Muscle of leg (tissue), 16 donors: ENCODE measurements at places on chromosomes 3 and 15. TPM values are rescaled to one million over a fixed set of nuclear protein-coding genes. Genes with fewer than 3 reads are reported as not detected.
A peak's percentile ranks its signal among the peaks of the same experiment; 100 is the strongest.

DNA sequence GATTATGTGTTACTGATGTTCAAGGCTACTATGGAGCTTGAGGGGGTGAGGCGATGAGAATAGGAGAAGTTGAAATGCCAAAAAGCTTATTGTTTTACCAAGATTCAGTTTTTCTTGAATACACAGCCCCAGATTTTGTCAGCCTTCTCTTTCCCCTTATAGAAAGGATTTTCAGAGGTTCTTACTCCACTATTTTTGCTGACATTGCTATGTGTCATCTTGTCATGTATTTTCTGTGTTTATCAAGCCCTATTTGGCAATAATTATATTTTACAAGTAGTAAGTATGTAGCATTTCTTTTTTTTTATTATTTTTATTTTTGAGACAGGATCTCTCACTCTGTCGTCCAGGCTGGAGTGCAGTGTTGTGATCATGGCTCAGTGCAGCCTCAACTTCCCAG lies 133.1 kb downstream of the ATG7 start:
- no peak for DNase-seq
- no peaks in the 10 kb centered on the region for H3K4me1 ChIP-seq

Gene C3orf22
- total RNA-seq: 0.04 TPM

- H3K27ac ChIP-seq: no peak overlapping the region
- H3K4me1 ChIP-seq: no peaks in the 10 kb centered on the region
- H3K4me3 ChIP-seq: no peak overlapping the region
Observed at GRCh38 chr3:117281371-117281770, 571.8 kb downstream of the TUSC7 start.

- no peaks in the 10 kb centered on the region for H3K4me1 ChIP-seq
- H3K36me3 ChIP-seq: no peaks in the 10 kb centered on the region
- no peak overlapping the region for H3K27ac ChIP-seq
- DNase-seq: no peak
- H3K27me3 ChIP-seq: no peaks in the 10 kb centered on the region
- H3K4me3 ChIP-seq: no peak overlapping the region
Observed at GRCh38 chr3:182618981-182619591, 174.2 kb upstream of the ATP11B start.

DNA sequence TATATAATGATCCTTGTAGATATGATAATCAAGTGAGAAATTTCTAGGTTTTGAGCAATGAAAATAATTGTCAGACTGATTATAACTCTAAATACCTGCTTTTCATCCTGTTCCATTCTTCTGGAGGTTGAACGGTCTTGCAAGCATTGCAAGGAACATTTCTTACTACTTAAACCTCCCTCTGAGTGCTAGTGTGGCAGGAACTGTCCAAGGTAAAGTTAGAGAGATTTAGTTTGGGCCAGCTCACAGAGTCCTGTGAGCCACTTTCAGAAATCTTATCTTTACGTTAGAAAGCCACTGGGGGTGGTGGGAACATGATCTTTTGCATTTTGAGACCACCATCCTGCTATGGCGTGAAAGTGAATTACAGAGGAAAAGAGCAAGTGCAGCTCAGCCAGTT lies 121.1 kb upstream of the NPHP3 start:
- no peak overlapping the region for H3K4me3 ChIP-seq
- H3K27ac ChIP-seq: no peak overlapping the region
- H3K27me3 ChIP-seq: no peaks in the 10 kb centered on the region
- no peaks in the 10 kb centered on the region for H3K36me3 ChIP-seq
- H3K4me1 ChIP-seq: peaks cover 5% of the 10 kb centered on the region

Gene PLEKHO2
- 11.6 TPM for total RNA-seq

DNA sequence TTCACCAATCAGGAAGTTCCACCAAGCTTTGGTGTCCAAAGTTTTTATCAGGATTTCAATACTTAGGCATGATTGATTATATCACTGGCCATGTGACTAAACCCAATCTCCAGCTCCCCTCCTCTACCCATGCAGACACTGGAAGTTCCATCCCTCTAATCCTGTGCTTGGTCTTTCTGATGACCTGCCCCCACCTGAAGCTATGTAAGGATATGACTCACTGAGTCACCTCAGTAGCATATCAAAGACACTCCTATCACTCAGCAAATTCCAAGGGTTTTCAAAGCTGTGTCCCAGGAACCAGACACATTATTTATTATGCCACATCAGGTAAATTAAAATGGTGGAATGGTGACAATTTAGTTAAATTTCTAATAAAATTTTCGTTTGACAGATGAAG lies 158.9 kb downstream of the TAFA4 start:
- H3K36me3 ChIP-seq: no peaks in the 10 kb centered on the region
- H3K27ac ChIP-seq: no peak overlapping the region
- H3K4me1 ChIP-seq: no peaks in the 10 kb centered on the region
- DNase-seq: no peak

GRCh38 chr3:172102123-172102882 lies 62.9 kb downstream of the FNDC3B start:
- H3K36me3 ChIP-seq: peaks cover 3% of the 10 kb centered on the region
- H3K4me3 ChIP-seq: no peak overlapping the region
- peaks cover 18% of the 10 kb centered on the region for H3K4me1 ChIP-seq
- H3K27ac ChIP-seq: peak overlapping the region; percentile 59

Gene SLC41A3
- 31.2 TPM for total RNA-seq

DNA sequence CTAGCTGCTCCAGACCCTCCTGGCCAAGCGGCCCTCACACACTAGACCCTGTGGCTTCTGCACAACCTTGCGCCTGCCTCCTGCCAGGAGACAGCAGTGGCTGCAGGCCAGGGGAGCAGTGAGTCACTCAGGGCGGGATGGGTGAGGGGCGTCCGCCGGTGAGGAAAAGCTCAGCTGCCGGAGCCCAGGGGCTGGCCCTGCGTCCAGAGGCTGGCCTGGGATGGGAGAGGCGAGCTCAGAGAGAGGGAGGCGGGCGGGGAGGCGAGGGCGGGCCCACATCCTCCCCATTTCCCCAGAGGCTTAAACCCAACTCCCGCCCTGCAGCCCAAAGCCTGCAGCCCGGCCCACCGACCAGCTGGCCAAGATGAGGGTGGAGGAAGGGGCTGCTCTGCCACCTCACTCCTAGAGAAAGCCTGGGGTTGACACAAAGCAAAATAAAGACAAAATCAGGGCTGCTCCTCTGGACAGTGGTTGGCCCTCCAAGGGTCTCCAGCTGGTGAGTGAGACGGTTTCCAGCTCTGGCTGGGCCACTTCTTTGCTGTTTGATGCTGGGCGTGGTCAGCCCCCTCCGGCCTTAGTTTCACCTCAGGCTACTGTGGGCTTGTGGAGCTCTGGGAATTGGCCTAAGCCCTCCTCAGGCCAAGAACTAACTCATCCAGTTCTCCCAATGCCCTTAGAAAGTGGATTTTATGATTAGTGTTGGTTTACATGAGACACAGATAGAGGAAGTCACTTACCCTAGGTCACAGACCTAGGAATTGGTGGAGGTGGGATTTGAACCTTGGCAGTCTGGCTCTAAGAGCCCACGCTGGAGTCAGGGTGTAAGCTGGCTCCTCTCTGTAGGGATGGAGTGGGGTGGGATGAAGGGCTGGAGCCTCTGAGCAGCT lies 50.6 kb downstream of the IQSEC1 start:
- no peaks in the 10 kb centered on the region for H3K36me3 ChIP-seq
- H3K4me3 ChIP-seq: peak overlapping the region; percentile 49
- H3K27me3 ChIP-seq: no peaks in the 10 kb centered on the region
- DNase-seq: peak; percentile 95
- H3K4me1 ChIP-seq: peaks cover 62% of the 10 kb centered on the region
- peak overlapping the region; percentile 94 for H3K27ac ChIP-seq

GRCh38 chr3:32194653-32195052 lies 43.8 kb upstream of the CMTM8 start:
- no peaks in the 10 kb centered on the region for H3K36me3 ChIP-seq
- H3K4me1 ChIP-seq: peaks cover under 1% of the 10 kb centered on the region
- H3K27ac ChIP-seq: no peak overlapping the region

GRCh38 chr3:39665441-39665840 lies 144.0 kb upstream of the MYRIP start:
- H3K4me3 ChIP-seq: no peak overlapping the region
- no peak overlapping the region for H3K27ac ChIP-seq
- H3K4me1 ChIP-seq: no peaks in the 10 kb centered on the region
- no peak for DNase-seq

Gene EXD1
- not detected for total RNA-seq

Gene SPINT1
- 0.40 TPM for total RNA-seq

Gene DISP2
- total RNA-seq: 0.75 TPM

Gene GLDN
- total RNA-seq: 0.84 TPM

Gene IL17RD
- 20.7 TPM for total RNA-seq

Gene FEZF2
- total RNA-seq: not detected

Gene HRG
- total RNA-seq: 0.04 TPM

Gene ISG20
- 0.35 TPM for total RNA-seq

DNA sequence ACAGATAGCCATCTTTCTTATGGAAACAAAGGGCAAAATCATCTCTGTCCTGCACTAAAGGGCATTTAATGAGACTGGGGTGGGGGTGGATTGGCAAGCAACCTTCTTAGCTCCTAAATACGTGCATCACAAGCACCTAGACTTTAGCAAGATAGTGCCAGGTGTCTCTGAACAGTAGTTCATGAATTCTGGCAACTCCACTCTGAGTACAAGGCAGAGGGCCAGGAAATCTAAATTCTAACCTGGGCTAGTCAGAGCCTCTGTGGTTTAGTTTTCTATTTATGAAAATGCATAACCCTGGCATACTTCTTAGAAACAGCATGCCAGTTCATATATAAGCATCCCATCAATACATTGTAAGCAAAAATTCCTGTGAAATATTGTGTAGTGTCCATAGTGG lies 788.5 kb downstream of the MCTP2 start:
- no peaks in the 10 kb centered on the region for H3K36me3 ChIP-seq
- H3K4me3 ChIP-seq: no peak overlapping the region
- H3K27me3 ChIP-seq: no peaks in the 10 kb centered on the region
- no peak for DNase-seq
- peaks cover 2% of the 10 kb centered on the region for H3K4me1 ChIP-seq

Gene PP2D1
- total RNA-seq: not detected

DNA sequence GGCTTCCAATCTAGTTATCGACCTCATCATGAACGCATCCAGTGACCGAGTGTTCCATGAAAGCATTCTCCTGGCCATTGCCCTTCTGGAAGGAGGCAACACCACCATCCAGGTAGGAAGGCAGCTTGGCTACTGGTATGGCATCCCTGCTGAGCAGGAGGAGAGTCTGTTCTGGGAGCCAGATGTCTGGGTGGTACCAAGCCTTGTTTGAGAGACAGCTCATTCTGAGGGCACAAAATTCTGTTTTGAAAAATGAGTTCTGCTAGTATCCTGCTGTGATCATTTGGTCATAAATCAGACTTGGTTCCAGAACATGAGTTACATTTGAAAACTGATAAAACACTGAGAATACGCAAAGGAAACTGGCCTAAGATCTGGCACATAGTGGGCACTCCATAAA lies 242.1 kb downstream of the ITPR1 start:
- DNase-seq: no peak
- peaks cover 4% of the 10 kb centered on the region for H3K4me1 ChIP-seq
- H3K36me3 ChIP-seq: peaks cover 9% of the 10 kb centered on the region
- H3K4me3 ChIP-seq: no peak overlapping the region
- H3K27me3 ChIP-seq: no peaks in the 10 kb centered on the region
- no peak overlapping the region for H3K27ac ChIP-seq
